ENCODE measurements at places on chromosomes 2 and 18.

DNA sequence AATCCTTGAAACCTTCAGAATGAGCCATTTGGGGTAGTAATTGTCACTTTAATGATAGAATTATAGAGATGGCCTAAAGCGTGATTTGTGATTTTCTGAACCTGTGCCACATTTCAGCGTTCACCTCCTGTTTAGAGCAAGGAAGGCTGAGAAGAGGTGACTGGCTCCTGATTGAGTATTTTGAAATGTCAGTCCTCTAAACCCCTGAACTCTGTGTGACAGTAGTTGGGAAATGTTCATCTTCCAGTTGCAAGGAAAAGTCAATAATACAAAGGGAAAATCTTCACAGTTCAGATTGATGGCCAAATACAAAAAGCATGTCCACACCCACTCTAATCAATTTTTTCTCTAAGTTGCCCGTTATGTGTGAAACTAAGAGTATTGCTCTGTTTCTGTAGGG lies 305.2 kb downstream of the ARHGAP15 start:
- no peak for DNase-seq

- DNase-seq, result no peak
Observed at GRCh38 chr2:226452768-226453167, 346.9 kb downstream of the IRS1 start.

DNA sequence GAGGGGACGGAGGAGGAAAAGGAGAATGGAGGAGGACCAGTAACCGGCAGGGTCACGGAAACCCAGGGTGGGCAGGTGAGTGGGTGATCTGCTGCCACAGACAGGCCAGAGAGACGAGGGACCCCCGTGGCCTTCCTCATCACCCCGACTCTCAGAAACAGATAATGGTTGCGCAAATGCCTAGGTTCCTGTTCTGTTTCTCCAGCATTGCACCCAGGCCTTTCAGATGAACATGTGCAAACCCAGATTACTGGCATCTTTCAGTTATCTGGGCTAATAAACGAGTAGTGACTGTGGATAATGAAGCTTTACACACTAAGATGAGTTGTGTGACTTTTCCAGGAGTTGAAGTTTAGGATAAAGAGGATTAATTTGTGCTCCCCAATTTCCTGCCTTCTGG lies 46.5 kb downstream of the TET3 start:
- no peak for DNase-seq

DNA sequence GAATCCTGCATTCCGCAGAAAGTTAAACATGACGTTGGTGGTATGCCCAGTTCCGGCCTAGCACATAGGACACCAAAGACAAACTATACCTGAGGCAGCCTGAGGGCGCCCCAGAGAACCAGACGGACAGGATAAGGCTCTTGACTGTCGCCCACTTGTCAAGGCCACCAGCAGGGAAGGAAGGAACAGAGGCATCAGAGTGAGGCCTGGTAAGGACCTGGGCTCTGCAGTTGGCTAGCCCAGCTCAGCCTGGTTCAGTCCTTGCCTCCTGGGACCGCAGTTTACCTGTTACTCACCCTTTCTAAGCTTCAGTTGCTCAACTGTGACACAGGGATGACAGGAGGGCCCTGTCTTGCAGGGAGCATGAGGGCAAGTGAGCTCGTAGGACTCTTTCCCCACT lies 82.1 kb downstream of the ACTR2 start:
- DNase-seq, result no peak

- DNase-seq, result no peak
Observed at GRCh38 chr2:240310201-240310600, 125.3 kb upstream of the GPC1 start.

DNA sequence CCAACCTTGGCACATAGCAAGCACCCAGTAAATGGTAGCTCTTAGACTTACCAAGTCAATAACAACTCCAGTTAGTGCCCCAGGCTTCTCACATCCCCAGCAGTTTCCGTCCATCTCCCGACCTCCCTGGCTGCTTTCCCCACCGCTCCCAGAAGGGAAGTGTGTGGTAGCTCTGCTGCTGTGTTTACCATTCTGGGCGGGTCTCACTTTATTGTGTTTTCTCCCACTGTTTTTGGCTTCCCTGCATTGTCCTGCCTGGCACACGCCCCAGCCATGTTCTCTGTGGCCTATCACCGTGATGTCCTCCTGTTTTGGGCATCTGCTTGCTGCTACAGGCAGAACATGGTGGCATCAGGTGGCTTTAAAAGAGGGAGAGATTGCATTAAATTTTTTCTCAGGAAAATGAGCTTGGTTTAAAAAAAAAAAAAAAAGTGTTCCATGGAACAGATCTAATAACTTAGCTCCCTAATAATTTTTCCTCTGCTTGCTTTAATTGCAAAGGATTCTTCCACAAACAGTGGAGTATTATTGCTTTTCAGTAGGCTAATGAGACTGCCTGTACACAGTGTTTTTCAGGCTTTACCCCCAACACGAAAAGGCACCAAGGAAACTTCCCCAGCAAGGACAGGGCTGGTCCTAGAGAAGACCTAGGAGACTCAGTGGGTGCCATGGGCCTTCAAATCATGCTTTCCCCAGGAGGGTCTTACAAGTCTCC lies 8.0 kb upstream of the COX7A2L start:
- no peak for DNase-seq
